ENCODE measurements at places on chromosomes 6 and 20.

DNA sequence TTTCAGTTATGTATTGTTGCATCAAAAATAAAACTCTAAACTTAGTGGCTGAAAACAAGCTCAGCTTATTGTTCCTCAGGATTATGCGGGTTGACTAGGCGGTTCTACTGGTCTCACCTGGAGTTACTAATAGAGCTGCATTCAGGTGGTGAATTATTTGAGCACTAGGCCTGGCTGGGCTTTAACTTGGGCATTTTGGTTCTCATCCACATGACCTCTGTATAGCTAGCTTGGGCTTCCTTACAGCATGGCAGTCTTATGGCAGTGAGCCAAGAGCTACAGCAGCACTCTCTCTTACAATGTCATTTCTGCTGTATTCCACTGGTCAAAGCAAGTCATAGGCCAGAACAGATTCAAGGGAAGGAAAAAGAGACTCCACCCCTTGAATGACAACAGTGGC, 1.6 kb downstream of the PGBD1 start:
- DNase-seq: no peak

DNA sequence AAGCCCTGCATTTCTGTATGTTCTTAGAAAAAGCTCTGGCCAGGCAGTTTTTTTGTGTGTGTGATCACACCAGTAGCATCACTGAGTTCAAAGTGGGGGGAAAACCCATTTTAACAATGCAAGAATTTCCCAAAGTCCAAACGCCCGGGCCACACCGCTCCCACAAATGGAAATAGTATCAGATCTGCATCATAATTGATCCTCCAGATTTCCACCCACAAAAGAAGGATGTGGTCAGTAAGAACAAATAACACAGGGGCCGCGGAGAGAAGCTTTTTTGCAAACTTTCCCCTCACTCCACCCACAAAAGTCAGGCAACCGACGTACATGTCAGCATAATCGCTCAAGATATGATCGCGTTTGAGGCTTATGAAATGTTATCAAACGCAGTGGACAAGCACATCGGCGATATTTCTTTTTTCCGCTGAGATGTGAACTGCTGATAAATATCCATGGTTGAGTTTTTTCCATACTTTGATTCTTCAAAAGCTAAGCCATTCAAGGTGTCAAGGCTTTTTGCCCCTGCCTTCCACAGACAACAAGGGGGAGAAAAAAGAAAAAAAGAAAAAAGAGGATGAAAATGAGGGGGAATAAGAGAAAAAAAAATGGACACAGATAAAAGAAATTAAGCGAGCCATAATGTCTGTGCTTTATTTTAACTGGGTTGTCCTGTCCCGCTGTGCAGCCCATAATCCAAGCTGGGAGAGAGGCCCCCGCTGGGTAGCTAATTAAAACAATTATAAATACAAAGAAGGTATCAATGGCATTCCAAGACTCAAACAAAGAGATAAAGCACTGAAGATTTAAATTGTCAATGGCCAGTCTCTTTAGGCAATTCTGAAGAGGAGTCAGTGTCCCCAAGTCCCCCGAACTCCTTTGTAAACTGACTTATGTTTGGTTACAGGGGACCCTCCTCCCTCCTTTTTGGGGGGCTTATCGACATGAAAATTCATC, 143.5 kb downstream of the ZFP64 start:
- no peak for DNase-seq

GRCh38 chr20:37987602-37988290, 45.5 kb downstream of the TTI1 start:
- no peak for DNase-seq

GRCh38 chr20:5154543-5154925, 27.7 kb downstream of the CDS2 start:
- no peak for DNase-seq

DNA sequence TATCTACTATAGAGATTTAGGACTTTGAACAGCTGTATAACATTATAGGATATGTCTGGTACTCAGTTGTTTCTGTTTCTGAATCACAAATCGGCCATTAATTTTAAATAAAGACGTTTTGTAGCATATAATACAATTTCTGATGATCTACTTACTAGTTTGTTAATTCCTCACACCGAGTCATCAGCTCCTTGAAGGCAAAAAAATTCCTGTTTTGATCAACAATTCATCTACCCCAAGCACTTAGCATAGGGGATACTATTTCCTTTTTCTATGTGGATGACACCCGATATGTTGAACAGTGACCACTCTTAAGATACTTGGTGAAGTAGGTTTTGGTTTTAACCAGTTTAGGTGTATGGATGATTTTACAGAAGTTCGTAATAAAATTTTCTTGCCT, 107.3 kb downstream of the NCOA3 start:
- DNase-seq: no peak

- DNase-seq: no peak
These were observed 92.8 kb downstream of the MBOAT1 start for GRCh38 chr6:20119485-20119884.

- DNase-seq: no peak
These were observed 532.3 kb downstream of the MAFB start for GRCh38 chr20:40156600-40157317.

GRCh38 chr6:90175627-90176538, 120.8 kb downstream of the BACH2 start:
- peak; percentile 29 for DNase-seq

DNA sequence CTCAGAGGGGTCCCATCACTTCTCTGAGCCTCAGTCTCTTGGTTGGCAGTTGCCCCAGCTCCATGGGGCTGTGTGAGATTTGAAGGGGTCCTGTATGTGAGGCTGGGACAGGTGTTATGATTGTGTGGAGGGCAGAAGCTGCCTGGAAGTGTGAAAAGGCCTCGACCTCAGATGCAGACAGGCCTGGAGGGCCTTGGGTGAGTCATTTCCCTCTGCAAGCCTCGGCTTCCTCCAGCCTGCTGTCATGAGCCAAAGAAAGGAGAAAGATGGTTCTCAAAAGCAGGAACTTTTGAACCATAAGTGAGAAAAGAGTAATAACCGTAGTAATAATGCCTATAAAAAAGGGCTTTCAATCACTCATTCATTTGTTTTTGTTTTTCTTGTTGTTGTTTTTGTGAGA, 37.5 kb downstream of the SNAI1 start:
- DNase-seq: no peak

DNA sequence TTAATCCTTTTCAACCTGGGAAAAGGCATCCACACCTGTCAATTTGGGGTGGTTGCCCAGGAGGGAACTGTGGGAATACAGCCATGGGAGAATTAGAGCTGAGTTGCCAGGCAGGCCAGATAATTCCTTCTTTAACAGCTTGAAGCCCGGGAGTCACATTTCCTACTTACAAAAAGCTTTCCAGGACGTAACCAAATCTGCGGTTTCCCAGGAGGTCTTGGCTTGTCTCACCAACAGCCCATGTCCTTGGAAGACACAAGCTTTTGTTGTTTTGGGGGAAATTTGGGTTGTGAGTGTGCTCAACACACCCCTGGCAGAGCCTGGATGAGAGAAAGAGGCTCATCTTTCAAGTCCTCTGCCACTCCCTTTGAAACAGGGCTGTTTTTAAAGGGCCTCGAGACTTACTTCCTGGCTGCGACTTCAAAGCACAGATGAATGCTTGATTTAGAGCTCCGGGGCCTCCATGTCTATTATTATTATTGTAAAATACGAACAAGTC, 465.9 kb upstream of the BTBD3 start:
- no peak for DNase-seq

DNA sequence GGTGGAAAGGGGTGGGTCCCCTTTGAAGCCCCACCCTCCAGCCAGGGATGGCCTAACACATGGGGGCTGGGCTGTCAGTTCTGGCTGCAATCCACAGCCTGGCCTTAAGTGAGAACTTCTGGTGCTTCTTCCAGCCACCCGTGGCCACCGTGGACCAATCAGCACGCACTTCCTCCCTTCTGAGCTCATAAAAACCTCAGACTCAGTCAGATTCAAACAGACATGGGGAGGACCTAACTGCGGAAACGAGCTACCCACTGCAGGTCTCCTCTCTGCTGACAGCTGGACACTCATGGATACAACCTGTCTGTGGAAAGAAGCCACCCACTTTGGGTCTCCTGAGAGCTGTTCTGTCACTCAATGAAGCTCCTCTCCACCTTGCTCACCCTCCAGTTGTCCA, 20.4 kb upstream of the ZNF391 start:
- DNase-seq: no peak

GRCh38 chr6:34462551-34462971, 3.3 kb upstream of the PACSIN1 start:
- no peak for DNase-seq

DNA sequence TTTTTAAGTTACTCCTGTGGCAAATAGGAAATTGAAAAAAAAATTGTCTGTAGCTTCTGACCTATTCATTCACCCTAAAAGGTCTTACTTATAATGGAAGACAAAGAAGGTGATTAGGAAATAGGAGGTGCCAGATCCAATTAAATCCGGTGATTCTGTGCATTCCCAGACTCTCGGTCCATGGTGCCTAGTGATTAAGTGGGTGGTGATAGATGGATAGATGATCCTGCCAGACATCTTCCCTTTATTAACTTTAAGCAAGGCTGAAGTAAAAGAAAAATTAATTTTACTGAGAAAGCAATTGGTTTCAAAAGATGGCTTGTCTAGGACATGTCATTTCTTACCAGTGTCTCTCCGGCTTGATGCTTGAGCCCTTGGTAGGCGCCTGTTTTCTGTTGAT, 80.0 kb downstream of the SH3BGRL2 start:
- no peak for DNase-seq

- no peak for DNase-seq
These were observed 5.9 kb upstream of the CDK5RAP1 start for GRCh38 chr20:33407251-33407650.

- no peak for DNase-seq
These were observed 112.4 kb downstream of the PRKN start for GRCh38 chr6:162615016-162615705.

DNA sequence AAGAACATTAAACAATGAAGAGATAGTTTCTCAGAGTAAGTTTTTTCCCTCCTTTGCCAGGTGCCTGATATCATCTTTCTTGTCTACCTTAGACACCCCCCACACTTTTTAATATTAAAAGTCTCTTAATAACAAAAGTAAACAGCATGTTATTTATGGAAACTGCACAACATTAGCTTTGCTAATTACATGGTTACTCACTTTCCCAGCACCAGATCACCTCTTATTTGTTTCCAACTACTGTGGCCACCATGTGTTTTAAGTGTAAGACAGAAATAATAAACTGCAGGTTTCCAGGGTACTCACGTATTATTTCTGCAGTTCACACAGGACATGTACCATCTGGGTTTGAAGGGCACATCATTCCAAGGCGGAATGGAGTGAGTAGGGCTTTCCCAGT, 125.0 kb downstream of the TRMT11 start:
- DNase-seq: no peak

DNA sequence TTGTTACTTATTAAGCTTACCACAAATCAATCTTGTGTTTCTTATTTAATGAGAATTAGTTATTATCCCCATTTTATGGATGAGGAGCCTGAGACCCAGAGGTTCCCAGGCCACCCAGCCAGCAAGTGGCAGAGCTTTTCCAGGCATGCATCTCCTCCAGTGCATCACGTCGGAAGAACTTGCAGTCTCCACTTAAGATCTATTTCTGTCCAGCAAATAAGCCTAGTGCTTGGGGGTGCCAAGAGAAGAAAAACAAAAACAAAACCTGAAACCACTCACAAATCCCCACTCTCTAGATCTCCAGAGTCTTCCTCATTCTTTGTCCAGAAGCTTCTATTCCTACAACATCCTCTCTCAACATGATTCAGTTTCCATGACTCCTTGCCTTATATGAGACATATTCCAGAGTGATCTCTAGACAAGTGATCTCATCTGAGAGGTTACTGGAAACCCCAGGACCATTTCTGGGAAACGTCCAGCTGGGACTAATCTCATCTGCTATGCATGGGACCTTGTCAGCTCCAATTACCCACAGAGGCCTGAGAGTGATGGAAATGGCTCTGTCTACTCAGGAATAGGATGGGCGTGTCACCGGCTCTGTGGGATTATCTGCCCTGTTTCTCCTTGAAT, 4.1 kb downstream of the GUCA1B start:
- no peak for DNase-seq

DNA sequence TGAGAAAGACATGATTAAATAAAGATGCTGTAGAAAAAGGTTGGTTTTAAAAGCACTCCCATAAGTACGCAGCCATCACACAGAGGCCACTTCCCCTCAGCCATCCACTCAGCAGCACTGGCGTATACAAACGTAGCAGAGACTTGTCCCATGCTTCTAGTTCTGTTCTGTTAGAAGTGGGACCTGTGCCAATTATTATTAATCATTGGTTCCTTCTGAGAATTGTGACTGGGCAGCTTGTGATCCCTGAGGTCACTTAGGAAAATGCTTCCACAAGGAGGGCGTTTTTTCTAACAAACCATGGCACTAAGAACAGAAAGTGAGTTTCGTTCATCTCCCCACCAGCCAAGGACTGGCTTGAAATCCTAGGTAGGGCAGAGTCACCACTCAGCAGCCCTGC, 53.9 kb downstream of the FAM120B start:
- DNase-seq: no peak

- no peak for DNase-seq
These were observed 65.5 kb downstream of the SOBP start for GRCh38 chr6:107555449-107555848.

DNA sequence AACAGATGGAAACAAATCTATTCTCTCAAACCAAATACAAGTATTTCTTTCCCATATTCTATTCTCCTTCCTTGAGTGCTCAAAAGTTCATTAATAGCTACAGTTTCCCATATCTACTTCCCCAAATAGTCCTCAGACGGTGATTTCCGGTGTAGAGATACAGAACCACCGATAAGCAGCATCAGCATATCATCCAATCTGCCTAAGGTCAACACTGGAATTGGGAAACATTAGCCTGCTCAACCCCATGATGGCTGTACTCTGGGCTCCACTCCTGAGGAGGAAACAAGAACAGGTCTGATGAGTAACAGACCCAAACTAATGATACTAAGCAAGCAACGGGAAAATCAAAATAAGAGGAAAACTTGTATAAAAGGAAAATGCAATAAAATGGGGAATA, 115.6 kb downstream of the EPB41L2 start:
- no peak for DNase-seq

GRCh38 chr6:54299542-54300269, 8.5 kb upstream of the TINAG start:
- no peak for DNase-seq

- no peak for DNase-seq
These were observed 48.3 kb downstream of the TRERF1 start for GRCh38 chr6:42403421-42403820.
